Left renal cortex interstitium (tissue), 4 donors: ENCODE measurements at places on chromosomes 16 and 17.

GRCh38 chr16:74936902-74937560, 47.9 kb downstream of the WDR59 start:
- DNase-seq = no peak

DNA sequence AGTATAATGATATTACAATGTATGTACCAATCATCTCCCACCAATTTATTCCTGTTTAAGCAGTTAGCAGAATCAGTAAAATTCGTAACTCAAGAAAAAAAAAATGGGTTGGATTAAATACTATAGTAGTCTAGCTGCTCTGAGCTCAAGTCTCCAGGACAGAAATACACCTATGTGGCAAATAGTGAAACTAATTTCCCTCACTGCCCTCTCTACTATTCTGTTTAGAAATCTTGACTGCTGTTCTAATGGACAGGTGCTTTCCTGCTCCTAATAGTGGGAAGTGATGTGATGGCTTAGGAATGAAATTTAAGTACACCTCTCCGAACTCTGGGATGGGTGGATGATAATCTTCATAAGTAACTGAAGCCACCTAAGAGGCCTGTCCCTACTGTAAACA, 175.7 kb downstream of the KCNJ2 start:
- no peak for DNase-seq

DNA sequence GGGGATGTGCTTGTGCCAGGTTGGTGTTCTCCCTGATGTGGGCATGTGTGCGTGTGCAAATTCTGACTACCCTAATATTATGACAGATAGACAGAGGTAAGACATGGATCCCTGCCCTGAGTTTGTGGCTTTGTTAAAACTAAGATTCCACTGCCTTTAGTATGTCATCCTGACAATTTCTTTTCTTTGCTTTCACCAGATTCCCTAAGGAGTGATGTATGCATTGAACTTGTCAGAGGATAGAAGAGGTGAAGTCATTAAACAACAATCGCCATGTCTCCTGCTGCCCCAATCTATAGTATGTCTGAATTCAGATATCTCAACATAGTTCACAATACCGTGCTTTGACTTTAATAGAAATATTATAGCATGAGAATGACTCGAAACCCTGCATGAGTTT, 137.1 kb upstream of the ELAC2 start:
- DNase-seq = no peak

- DNase-seq = no peak
Measured at GRCh38 chr17:4206962-4207361, 56.8 kb downstream of the ANKFY1 start.

- no peak for DNase-seq
Measured at GRCh38 chr16:23711785-23712184, 1.2 kb downstream of the ERN2 start.

DNA sequence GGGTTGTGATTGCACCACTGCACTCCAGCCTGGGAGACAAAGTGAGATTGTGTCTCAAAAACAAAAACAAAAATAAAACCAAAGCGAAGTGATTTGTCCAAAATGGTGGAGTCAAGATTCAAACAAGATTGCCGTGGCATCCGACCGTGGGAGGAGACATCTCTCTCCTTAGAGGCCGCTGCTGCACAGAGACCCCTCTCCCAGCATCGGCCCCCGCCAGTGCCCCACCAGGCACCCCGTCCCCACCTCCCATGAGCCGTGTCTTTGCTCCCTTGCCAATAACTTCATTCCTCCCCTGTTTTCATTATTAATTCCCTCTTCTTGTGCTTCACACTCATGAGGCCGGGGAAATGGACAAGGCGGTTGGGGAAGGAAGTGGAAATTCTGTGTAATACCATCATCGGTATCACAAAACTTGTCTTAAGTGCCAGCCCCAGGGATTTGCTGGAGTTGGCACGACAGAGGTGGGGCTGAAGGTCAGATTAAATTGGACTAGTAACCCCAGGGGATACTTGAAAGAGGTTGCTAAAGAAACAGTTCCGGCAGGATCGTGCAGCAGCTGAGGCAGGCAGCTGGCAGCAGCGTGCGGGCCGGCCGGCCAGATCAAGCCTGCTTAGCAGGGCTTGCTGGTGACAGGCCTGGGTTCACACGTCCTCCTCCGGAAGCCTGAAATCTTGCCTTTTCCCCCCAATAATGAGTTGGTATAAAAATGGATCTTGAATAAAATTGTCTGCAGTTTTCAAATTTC, 66.8 kb downstream of the RTN4RL1 start:
- DNase-seq = no peak

GRCh38 chr17:82959242-82959930, 119.6 kb upstream of the ZNF750 start:
- no peak for DNase-seq

- no peak for DNase-seq
Measured at GRCh38 chr16:10552281-10552680, 28.1 kb downstream of the EMP2 start.

GRCh38 chr16:57226701-57227621, 18.1 kb upstream of the ARL2BP start:
- DNase-seq = no peak

DNA sequence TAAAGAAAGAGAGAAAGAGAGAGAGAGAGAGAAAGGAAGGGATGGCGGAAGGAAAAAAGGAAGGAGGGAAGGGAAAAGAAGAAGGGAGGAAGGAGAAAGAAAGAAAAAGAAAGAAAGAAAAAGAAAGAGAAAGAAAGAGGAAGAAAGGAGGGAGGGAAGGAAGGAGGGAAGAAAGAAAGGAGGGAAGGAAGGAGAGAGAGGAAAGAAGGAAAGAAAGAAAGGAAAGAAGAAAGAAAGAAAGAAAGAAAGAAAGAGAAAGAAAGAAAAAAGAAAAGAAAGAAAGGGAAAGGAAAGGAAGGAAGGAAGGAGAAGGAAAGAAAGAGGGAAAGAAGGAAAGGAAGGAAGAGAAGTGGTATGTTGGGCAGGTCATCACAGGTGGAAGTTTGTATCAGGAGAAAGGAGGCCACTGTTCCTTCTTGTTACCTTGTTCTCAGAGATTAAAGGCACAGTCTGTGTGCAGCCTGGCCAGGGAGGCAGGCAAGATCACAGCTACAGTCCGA, 19.3 kb downstream of the SLC35G3 start:
- no peak for DNase-seq

GRCh38 chr17:37100231-37100630, 151.5 kb downstream of the AATF start:
- no peak for DNase-seq
